Activated CD4-positive, alpha-beta T cell treated with anti-CD3 and anti-CD28 coated beads, Interleukin-2, amount 10 ng/mL, durations not matched to agents 7 days and 5 days (primary cell): ENCODE measurements at places on chromosomes 7 and 10.

DNA sequence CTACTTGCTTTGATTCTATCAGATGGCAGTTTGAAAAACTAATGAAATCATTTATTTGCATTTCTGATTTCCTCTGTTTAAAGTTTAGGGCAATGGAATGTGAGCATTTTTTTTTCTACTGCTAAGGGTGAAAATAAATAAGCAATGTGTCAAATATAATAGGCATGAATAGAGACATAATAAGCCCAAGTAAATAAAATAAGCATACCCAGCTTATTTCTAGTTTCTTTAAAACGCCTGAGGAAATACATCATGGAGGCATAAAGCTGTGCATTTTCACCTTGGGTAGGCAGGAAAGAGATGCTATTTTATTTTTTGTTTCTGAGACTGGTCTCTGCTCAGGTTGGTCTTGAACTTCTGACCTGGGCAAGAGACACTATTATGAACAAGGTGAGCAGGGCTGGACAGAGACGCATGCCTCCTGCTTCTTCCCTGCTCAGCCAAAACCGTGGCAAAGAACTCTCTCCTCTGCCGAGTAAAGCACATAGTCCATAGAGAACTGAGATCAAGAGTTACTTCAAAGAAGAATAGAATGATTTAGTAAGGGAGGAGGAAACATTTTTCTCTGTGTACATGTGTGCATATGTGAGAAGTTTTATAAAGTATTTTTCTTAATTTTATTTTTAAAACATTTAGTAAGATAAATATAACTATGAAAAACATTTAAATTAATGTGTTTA lies 138.1 kb downstream of the GNAI1 start:
- H3K4me3 ChIP-seq, result no peak overlapping the region
- no peaks in the 10 kb centered on the region for H3K4me1 ChIP-seq
- no peak for DNase-seq
- no peaks in the 10 kb centered on the region for H3K27me3 ChIP-seq
- H3K27ac ChIP-seq, result no peak overlapping the region
- no peaks in the 10 kb centered on the region for H3K36me3 ChIP-seq

DNA sequence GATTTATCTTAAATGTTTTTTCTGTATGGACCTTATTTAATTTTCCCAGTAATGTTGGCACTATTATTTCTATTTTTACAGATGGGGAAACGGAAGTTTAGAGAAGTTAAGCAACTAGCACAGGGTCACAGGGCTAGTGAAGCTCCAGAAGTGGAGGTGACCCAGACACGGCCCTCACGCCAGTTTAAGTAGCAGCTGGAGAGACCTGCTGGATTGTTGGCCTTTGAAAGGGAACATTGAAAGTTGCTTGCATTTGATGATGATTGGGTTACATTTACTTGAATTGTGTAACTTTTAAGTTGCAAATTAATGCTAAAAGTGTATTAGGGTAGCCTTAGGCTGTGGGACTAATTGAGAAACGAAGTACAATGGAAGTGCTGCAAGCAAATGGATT lies 25.6 kb downstream of the CDK14 start:
- DNase-seq, result no peak
- H3K27me3 ChIP-seq, result no peaks in the 10 kb centered on the region
- no peak overlapping the region for H3K27ac ChIP-seq
- H3K36me3 ChIP-seq, result no peaks in the 10 kb centered on the region
- no peak overlapping the region for H3K4me3 ChIP-seq

DNA sequence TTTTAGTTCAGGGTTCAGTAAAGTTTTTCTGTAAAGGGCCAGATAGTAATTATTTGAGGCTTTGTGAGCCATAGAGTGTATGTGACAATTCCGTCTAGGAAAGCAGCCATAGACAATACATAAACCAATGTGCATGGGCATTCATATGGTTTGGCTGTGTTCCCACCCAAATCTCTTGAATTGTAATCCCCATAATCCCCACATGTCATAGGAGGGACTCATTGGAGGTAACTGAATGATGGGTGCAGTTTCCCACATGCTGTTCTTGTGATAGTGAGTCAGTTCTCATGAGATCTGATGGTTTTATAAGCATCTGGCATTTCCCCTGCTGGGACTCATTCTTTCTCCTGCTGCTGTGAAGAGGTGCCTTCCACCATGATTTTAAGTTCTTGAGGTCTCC lies 29.9 kb downstream of the SEC61G start:
- H3K4me1 ChIP-seq, result no peaks in the 10 kb centered on the region
- peaks cover 1% of the 10 kb centered on the region for H3K27me3 ChIP-seq
- no peak for DNase-seq
- no peak overlapping the region for H3K27ac ChIP-seq
- H3K4me3 ChIP-seq, result no peak overlapping the region

DNA sequence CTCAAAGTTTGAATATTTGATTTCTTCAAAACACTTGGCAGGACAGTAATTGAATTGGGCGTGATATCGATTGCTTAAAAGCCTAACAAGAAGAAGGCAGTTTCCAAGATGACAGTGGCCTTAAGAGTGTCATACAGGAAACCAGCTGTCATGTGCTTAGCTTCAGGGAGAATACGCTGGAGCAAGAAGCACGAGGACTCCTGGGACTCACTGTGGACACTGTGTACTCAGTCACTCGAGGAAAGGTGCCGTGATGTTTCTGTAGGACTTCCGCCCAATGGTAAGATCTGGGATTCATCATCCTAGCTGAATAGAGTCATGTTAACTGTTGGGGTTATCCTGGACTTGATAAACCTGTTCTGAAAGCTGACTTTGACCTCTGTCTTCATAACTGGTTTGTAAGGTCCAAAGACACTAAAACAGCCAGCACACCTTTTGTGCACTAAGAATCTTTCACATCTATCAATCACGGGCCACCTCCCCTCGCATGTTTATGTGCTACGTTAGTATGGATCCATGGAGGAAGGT lies 113.5 kb downstream of the CELF2 start:
- H3K27ac ChIP-seq, result no peak overlapping the region
- DNase-seq, result no peak
- H3K4me3 ChIP-seq, result no peak overlapping the region
- H3K27me3 ChIP-seq, result no peaks in the 10 kb centered on the region
- H3K4me1 ChIP-seq, result peaks cover 6% of the 10 kb centered on the region

GRCh38 chr7:71285571-71286145 lies 153.7 kb downstream of the GALNT17 start:
- no peak overlapping the region for H3K27ac ChIP-seq
- DNase-seq, result no peak
- no peaks in the 10 kb centered on the region for H3K36me3 ChIP-seq
- no peaks in the 10 kb centered on the region for H3K4me1 ChIP-seq

DNA sequence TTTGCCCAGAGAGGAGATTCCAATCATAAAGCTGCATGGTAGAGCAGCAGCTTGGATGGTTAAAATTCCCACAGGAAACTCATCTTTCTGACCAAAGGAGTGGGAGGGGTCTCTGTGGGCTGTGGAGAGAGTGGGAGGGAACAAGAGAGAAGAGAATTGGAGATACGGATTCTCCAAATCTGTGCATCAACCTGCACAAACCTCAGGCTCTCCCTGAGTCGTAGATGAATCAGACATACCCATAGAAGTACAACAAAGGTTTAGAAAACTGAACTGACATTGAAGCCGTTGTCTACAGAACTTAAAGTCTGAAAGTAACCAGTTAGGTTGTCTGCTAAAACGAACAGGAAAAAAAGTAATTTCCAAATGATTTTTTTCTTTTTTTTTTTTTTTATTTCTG lies 41.9 kb downstream of the CYCS start:
- no peak overlapping the region for H3K4me3 ChIP-seq
- no peak overlapping the region for H3K27ac ChIP-seq
- H3K4me1 ChIP-seq, result no peaks in the 10 kb centered on the region
- H3K36me3 ChIP-seq, result no peaks in the 10 kb centered on the region
